Gastrocnemius medialis (tissue), 4 donors: ENCODE measurements at places on chromosomes 2 and 18.

DNA sequence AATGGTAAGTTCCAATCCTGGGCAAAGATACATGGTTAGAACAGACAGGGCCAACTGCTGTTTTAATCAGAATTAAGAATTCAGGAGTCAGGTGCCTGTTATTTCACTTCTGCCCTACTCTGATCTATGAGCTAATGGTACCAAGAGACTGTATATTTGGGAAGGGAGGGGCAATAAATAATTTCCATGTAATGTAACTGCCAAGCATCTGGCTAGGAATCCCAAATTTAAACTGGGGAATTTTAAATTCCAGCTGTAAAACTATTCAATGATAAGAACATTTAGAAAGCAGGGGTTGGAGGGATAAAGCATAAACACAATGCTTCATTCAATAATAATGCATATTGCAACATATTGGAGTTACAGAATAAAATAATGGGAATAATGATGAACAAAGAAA, 49.7 kb downstream of the SCN7A start:
- DNase-seq = no peak

DNA sequence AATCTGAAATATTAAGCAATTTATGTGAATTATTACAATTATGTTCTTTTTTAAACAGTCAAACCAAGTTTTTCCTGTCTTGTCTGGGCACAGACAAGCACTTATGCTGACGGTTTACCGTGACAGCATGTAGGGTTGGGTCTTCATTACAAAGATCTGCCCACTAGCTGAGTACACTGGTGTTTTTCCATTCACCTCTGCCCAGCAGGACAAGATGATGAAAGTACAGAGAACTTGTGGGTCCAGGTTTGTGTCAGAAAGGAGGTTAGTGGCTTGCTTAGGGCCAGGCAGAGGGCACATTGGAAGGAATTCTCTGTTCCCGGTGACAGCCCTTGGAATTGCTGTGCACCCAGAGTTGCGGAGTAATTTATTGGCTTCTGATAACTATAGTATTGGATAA, 14.0 kb downstream of the NABP1 start:
- DNase-seq = no peak

GRCh38 chr2:38116762-38117161, 40.8 kb upstream of the CYP1B1 start:
- no peak for DNase-seq

DNA sequence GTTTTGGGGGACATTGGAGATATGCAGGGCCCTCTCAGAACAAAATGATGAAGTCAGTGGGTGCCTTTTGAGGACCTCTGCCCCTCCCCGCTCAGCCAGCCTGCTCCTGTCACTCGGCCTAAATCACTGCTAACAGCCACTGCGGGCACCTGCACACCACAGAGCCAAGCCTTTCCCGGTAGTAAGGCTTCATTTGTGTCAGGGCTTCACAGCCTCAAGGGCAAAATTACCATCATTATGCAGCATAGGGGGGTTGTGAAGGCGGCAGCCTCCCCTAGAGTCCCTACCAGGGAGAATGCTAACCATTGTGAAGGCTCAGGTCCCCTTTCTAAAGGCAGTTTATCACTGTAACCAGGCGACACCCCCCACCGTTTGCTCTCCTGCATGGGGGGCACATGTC, 519.8 kb upstream of the MYT1L start:
- no peak for DNase-seq

- DNase-seq = no peak
These were observed 37.5 kb downstream of the DHRS9 start for GRCh38 chr2:169106563-169107545.

DNA sequence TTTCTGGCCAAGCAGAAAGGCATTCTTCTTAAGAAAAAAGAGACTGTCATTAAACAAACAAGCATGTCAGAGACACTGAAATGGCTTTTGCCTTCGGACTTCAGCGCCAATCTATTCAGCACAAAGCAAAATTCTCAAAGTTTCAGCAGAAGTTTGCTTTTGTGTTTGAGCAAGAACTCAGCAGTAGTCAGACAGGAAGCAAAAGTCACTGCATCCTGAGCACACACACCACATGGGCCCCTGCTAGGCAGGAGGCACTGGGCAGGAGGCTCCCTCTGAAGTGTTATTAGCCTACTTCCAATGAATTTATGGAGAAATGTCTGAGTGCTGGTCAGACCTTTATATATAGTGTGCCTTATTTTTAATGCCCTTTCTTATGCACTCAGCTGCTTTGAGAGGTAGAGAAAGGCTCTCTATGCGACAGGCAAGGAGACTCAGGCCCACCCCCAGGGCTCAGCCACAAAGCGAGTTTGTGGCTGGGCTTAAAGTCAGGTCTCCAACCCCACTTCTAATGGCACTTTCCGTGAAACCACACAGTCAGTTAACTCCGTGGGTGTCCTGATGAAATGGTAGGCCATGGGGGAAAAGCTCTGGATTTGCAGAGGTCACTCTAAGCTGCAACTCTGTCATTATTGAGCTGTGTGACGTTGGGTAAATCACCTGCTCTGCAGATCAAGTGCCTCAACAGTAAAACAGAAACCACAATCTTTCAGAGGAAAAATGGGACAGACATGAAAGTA, 161.0 kb upstream of the TMEM200C start:
- no peak for DNase-seq

- DNase-seq = no peak
These were observed 189.8 kb downstream of the NCK2 start for GRCh38 chr2:105934467-105934866.

DNA sequence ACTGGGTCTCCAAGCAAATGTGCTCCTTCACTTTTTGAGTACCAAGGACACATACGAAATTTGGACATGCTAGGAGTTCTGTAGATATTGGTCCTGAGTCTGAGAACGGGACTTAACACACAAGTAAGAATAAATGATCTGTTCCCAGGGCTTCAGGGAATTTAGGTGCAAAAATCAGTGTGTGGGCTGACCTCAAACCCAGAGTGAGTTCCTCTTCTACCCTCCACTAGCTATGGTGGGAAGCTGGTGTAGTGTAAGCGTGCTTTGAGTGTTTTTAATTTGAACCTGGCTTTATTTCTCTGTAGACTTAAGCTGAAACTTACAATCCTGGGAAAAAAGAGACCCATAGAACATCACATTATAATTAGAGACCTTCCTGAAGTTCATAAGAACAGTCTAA, 50.5 kb downstream of the MYO3B start:
- DNase-seq = no peak

DNA sequence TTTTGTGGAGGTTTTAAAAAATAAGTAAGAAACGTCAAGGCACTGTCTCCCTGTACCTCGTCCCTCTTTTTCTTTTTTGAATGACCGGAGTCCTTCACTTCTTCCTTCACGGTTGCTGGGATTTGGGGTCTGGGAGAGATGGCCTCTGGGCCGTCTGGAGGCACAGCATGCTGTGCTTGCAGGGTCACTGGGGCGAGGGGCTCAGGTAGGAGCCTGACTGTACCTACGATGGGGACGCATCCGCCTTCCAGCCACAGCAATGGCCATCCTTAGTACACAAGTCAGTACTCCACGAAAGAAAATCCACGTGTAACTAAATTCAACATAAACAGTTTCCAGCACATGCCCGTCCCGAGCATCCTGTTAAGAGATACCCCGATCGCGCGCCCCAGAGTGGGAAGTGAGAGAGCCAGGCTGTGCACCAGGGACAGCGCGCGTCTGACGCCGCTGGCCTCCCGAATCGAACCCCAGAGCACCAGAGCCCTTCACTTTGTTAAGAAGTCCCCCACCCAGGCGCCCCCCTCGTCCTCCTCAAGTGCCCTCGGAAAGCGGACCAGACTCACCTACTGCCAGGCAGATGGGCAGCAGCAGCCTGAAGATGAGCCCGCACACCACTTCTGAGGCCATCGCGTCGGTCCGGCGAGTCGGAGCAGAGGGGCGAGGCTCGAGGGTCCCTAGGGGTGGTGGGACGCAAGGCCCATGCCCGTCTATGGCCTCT, 1.2 kb downstream of the PIEZO2 start:
- DNase-seq = no peak

DNA sequence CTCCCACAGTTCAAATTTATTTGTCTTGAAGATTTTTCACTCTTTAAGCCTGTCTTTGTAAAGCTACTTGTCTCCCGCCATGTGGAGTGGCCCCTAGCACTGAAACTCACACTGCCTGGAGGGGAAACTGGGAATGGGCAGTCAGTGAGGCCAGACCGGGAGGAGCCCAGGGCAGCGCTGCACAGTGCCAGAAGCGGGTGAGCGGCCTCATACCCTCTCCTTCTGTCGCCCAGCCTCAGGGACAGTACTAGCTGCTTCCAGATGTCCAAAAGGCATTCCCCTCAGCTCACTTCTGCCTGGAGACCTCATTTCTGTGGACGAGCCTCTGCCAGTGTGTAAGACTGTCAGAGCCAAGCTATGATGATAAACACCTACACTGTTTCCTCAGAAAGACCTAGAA, 79.9 kb downstream of the SEPTIN10 start:
- no peak for DNase-seq

DNA sequence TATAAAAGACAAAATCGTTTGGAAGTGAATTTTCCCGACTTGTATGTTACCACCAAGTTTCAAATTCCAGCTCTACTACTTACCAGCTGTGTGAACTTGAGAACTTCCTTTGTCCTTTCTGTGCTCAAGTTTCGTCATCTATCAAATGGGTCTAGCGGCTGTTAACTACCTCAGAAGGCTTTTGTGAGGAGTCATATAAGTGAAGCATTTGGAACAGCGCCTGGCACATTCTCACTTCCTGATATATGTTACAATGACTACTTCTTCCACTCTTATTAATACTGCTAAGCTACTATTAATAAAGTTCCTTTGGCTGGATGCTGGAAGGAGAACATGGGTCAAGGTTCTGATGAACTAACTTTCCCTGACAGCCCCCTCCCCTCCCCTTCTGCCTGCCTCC, 104.5 kb downstream of the MEIS1 start:
- no peak for DNase-seq

DNA sequence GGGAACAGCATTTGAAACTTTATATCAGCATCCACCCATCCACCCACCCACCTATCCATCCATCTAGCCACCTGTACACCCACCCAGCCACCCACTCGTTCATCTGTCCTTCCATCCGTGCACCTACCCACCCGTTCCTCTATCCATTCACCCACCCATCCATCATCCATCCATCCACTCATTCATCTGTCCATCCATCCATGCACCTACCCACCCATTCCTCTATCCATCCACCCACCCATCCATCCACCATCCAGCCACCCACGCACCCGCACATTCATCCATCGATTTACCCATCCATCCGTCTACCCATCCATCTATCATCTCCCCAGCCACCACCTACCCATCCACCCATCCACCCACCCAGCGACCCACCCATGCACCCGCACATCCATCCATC, 24.8 kb downstream of the LDLRAD4 start:
- no peak for DNase-seq

DNA sequence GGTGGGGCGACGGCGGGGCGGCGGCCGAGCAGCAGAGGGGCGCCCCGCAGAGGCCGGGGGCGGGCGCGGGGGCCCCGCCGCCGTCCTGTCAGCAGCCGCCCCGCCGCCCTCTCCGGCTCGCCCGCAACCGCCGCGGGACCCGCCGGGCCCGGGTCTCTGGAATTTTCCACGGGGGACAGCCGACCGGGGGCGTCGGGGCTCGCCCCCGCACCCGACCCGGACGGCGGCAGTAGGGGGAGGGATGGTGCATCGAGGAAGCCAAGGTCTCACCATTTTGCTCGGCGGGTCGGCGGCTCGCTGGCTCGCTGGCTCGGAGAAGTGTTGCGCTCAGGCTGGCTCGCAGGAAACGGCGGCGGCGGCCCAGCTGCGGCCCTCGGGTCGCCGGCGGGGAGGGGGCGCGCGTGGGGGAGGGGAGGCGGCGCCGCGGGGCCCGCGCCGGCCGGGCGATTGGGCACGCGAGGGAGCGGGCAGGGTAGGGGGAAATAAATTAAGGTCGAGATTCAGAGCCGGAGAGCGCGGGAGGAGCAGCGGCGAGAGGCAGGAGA, 405 bp downstream of the PPP3R1 start:
- no peak for DNase-seq

- no peak for DNase-seq
These were observed 52.0 kb downstream of the CXCR4 start for GRCh38 chr2:136065907-136066306.

DNA sequence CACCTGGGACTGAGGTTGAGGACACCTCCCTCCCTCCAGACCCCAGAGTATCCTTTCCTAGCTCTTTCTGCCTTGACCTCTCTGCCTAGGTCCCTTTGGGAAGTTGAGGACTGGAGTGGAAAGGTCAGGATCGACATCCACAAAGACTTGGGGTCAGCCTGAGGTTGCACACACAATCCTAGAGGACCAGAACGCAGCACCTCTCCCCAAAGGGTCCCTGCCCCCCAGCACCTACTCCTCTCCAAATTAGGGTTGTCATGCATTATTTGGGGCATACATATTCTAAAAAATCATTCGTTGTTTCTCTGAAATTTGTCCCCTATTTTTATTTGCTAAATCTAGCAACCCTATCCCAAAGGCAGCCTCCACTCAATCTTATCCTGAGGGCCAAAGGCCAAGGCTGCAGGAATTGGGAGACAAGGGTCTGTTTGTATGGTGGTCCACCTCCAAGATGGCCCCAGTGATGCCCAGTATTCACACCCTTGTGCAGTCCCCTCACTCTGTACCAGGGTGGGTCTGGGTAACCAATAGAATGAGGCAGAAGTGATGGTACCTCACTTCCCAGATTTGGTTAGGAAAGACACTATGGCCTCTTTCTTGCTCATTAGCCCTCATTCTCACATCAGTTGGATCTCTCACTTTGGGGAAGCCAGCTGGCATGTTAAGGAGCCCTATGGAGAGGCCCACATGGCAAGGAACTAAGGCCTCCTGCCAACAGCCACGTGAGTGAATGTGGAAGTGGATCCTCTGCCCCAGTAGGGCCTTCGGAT, 3.5 kb upstream of the CHRNG start:
- no peak for DNase-seq

GRCh38 chr2:55155764-55156281, 76.3 kb downstream of the CLHC1 start:
- DNase-seq = no peak

DNA sequence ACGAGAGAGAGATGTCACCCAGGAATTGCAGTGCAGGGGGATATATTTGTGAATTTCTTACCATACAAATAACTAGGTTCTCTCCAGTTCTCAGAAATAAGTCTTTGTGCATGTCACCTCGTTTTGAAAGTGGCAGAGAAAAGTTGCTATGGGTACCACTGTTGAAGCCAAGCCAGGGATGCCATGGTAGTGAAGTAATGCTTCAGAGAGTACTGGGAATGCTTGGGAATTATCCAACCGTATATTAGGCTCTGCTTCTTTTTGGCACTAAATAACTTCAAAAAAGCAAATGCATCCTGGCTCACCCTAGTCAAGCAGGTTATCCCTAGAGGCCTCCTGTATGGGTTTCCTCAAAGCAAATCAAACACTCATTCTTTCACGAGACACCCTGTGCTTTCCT, 50.7 kb upstream of the DDX18 start:
- no peak for DNase-seq

GRCh38 chr2:235979753-235980435, 188.3 kb downstream of the GBX2 start:
- DNase-seq = no peak

- DNase-seq = no peak
These were observed 54.0 kb upstream of the GPR45 start for GRCh38 chr2:105187531-105187930.

GRCh38 chr18:2654169-2654927, 1.2 kb upstream of the SMCHD1 start:
- DNase-seq = no peak

GRCh38 chr2:85728883-85729824, 24.6 kb upstream of the ATOH8 start:
- peak; percentile 98 for DNase-seq

- DNase-seq = peak; percentile 51
These were observed 1624.2 kb upstream of the TMEFF2 start for GRCh38 chr2:193818801-193819499.

- DNase-seq = no peak
These were observed 6.3 kb upstream of the ASB1 start for GRCh38 chr2:238420442-238420841.

- no peak for DNase-seq
These were observed 28.9 kb downstream of the LDLRAD4 start for GRCh38 chr18:13247506-13247905.
